Stimulated activated CD4-positive, alpha-beta T cell treated with anti-CD3 and anti-CD28 coated beads, Interleukin-4, amount 100 ng/mL, for 24 hours (primary cell): ENCODE measurements at places on chromosomes 16 and 17.

DNA sequence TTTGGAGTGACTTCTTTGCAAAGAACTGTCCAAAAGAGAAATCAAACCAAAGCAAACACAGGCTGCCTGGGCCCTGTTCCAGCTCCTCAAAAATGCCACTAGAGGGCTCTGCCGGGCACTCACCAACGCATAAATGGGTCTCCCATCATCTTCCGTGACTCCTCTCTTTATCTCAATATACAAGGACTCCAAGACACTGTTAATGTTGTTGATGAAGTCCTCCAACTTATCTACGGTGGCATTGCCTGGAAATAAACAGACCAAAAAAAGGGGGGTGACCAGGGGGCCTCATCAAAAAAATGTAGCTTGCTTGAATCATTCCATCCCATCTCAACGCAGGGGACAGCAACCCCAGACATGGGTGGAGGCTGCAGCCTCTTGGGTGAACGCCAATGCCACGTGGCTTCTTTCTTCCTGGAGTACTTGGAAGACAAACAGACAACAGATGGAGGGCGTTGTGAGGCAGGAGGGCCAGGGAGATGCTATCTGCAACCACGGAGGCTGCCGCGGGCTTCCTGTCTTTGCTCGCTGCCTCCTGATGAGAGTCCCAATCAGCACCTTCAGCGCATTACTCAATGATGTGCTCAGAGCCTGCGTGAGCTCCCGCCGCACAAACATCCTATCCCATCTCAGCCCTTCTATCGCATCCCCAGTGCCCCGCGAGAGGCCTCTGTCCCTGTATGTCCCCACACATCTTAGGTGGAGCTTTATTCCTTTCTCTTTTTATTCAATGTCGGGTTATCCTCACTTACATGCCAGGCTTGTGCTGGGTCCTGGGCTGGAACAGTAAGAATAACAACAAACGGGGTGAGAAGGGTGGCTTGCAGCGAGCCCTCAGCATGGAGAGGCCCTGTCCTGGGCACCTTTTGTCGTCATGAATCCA, 32.0 kb downstream of the KDM8 start:
- peak; percentile 80 for DNase-seq

DNA sequence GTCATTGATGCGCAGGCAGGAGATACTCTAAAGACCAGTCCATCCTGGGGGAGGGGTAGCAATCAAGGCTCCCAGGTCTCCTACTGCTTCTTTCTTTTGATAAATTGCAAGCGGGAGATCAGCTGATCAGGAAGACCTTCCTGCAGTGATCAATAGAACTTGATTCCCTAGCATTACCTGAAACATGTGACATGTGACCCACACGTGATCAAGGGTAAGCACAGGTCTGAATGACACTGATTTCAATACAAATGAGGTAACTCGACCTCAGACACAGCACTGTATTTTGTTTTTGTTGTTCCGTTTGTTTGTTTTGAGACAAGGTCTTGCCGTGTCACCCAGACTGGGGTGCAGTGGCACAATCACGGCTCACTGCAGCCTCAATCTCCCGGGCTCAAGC, 39.6 kb upstream of the MLYCD start:
- DNase-seq: no peak

- no peak for DNase-seq
Observed at GRCh38 chr16:181565-182021, 1.3 kb downstream of the HBQ1 start.

GRCh38 chr17:40949418-40949817, 12.0 kb upstream of the KRT23 start:
- no peak for DNase-seq

- DNase-seq: no peak
Observed at GRCh38 chr16:86597880-86598606, 19.7 kb downstream of the FOXL1 start.

DNA sequence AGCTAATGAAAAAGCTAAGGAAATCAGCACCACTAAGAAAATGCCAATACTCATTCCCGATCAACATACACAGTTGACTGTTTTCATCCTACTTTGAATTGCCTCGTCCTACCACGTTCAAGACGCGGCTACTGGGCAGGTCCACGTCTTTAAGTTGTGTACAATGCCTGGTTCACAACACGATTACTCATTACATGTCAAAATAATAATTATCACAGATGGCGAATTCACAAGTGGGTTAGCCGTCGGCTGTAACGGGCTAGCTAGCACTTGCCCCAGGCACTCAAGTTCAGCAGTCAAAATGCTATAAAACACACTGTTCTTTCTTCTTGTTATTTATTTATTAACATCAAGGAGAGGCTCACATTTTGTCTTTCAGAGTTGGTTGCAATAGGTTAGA, 124.2 kb downstream of the ZFHX3 start:
- DNase-seq: no peak

- DNase-seq: no peak
Observed at GRCh38 chr17:20141198-20141972, 132.2 kb downstream of the SPECC1 start.

GRCh38 chr17:51088287-51088686, 32.4 kb downstream of the SPAG9 start:
- no peak for DNase-seq

DNA sequence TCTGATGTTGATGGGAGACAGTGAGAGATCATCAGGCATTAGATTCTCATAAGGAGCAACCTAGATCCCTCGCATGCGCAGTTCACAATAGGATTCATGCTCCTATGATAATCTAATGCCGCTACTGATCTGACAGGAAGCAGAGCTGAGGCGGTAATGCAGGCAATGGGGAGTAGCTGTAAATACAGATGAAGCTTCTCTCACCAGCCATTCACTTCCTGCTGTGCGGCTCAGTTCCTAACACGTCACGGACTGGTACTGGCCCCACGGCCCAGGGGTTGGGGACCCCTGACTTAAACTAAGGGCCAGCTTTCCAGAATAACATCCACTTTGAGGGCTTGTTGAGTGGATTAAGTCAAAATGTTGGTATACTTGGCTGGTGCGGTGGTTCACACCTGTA, 2.6 kb upstream of the TMEM219 start:
- DNase-seq: no peak

- DNase-seq: no peak
Observed at GRCh38 chr17:45036691-45037090, 14.7 kb downstream of the DCAKD start.

- DNase-seq: no peak
Observed at GRCh38 chr16:46920402-46921068, 36.4 kb downstream of the GPT2 start.

GRCh38 chr16:89607453-89607852, 6.0 kb upstream of the DPEP1 start:
- no peak for DNase-seq

- peak; percentile 20 for DNase-seq
Observed at GRCh38 chr16:13919330-13919682, 648 bp upstream of the ERCC4 start.

- peak; percentile 14 for DNase-seq
Observed at GRCh38 chr17:57879437-57880085, 29.7 kb upstream of the MRPS23 start.

DNA sequence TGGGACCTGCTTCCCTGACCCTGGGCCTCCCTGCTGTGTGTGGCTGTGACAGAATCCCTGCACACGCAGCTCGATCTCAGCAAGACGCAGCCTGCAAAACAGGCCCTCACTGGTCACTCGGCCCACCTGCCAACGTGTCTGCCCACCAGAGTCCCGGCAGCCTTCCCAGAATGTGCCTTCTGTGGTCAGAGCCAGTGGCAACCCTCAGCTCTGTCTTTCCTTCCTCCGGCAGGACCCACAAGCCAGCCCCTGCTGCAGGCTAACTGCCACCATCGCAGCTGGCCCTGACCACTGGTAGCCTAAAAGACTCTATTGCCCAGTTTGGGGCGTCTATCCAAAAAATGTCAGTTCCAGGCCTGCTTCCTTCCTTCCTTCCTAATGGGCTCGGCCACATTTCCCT, 83.2 kb downstream of the LITAF start:
- DNase-seq: no peak

GRCh38 chr16:86126891-86127290, 227.9 kb downstream of the IRF8 start:
- DNase-seq: no peak

- no peak for DNase-seq
Observed at GRCh38 chr16:88939972-88940861, 36.8 kb downstream of the CBFA2T3 start.
